ENCODE measurements at places on chromosomes 5 and 9.

DNA sequence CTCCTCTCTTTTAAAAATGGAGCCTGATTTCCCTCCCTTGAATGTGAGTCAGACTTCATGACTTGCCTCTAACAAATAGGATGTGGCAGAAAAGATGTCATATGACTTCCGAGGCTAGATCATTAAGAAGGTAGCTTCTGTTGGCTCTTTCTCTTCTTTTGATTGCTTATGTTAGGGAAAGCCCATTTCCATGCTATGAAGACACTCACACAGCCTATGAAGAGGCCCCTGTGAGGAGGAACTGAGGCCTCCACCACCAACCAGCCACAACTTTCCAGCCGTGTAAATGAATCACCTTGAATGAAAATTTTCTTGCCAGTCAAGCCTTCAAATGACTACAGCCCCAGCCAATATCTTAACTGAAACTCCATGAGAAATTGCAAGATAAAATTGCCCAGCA is 413.4 kb downstream of the TMEM38B start:
- DNase-seq, result no peak

GRCh38 chr9:94638335-94639060 is 820 bp downstream of the FBP1 start:
- no peak for DNase-seq

- no peak for DNase-seq
Measured at GRCh38 chr5:57037355-57037754, 85.4 kb upstream of the MIER3 start.

GRCh38 chr5:82601077-82601476 is 322.9 kb upstream of the RPS23 start:
- DNase-seq, result no peak

- DNase-seq, result no peak
Measured at GRCh38 chr5:55022450-55022849, 1.6 kb upstream of the GZMK start.

GRCh38 chr5:174271316-174271715 is 225.8 kb downstream of the NSG2 start:
- no peak for DNase-seq

- no peak for DNase-seq
Measured at GRCh38 chr5:169705322-169705721, 68.2 kb downstream of the DOCK2 start.

- no peak for DNase-seq
Measured at GRCh38 chr9:17246770-17247169, 111.9 kb downstream of the CNTLN start.
